ENCODE measurements at places on chromosomes 3 and 15. TPM values are rescaled to one million over a fixed set of nuclear protein-coding genes. Genes with fewer than 3 reads are reported as not detected.

DNA sequence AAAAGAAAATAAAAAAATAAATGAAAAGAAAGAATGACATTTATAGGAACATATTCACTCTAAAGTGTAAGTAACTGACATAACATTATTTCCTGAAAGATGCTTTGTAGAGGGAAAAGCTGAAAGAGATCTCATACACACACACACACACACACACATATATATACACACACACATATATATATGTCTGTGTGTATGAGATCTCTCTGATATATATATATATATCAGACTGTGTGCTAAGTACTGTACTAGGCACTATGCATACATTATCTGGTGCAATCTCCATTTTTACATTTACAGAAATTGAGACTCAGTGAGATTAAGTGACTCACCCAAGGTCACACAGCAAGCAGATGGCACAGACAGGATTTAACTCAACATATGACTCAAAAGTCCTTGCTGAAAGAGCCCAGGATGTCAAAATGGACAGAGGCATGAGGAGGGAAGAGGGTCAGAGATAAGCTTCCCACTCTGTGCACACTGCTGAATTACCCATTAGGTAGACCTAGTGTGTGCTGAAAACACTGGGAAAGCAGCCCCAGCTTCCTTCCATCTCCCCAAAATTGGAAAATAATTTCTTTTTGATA is 15.0 kb downstream of the BHLHE40 start:
- DNase-seq = no peak

GRCh38 chr3:50347187-50347813 is 1.8 kb upstream of the ZMYND10 start:
- peak; percentile 71 for DNase-seq

DNA sequence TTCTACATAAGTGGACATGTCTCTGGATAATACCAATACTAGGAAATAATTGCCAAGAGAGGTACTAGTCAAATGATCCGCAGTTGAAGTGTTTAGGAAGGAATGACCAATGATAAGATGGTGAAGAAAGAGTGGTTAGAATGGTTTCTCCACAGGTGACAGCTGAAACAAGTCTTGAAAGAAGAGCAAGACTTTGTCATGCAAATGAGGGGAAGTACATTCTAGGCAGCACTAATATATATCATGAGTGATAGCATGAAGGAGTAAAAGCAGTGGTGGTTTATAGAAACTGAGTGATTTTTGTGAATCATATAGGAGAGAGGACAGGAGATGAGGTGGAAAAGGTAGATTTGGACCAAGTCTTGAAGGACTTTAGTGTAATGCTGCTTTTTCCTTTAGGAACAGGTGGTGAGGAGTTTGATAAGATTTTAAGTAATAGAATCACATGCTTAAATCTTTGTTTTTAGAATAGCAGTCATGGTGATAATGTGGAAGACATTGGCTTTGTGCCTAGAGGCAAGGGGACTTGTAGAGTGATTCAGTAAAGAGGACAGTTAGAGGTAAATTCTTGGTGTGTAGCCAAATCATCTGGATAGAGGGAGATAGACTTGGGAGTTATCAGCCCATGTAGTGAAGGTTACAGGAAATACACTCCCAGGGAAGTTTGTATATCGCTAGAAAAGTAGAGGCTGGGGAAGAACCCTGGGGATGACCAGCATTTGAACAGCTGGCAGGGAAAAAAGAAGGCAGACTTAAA is 31.9 kb downstream of the SLMAP start:
- DNase-seq = no peak

GRCh38 chr3:53254509-53255422 is 1.1 kb downstream of the TKT start:
- peak; percentile 66 for DNase-seq

GRCh38 chr3:55626279-55626665 is 139.2 kb upstream of the WNT5A start:
- DNase-seq = no peak

GRCh38 chr3:10093678-10094077 is 14.4 kb downstream of the FANCD2OS start:
- DNase-seq = no peak

GRCh38 chr3:97950360-97950759 is 21.9 kb downstream of the RIOX2 start:
- no peak for DNase-seq

Gene ACOX2
- polyA plus RNA-seq = 64.9 TPM

Gene HRG
- not detected for polyA plus RNA-seq

Gene CD96
- 0.07 TPM for polyA plus RNA-seq

Gene FAH
- polyA plus RNA-seq = 15.0 TPM

Gene SLC28A2
- polyA plus RNA-seq = not detected

Gene PCOLCE2
- polyA plus RNA-seq = 57.8 TPM

All from heart right ventricle (tissue), 16 donors.